Liver (tissue), 10 donors: ENCODE measurements at places on chromosomes 7 and 10. TPM values are rescaled to one million over a fixed set of nuclear protein-coding genes. Genes with fewer than 3 reads are reported as not detected.

DNA sequence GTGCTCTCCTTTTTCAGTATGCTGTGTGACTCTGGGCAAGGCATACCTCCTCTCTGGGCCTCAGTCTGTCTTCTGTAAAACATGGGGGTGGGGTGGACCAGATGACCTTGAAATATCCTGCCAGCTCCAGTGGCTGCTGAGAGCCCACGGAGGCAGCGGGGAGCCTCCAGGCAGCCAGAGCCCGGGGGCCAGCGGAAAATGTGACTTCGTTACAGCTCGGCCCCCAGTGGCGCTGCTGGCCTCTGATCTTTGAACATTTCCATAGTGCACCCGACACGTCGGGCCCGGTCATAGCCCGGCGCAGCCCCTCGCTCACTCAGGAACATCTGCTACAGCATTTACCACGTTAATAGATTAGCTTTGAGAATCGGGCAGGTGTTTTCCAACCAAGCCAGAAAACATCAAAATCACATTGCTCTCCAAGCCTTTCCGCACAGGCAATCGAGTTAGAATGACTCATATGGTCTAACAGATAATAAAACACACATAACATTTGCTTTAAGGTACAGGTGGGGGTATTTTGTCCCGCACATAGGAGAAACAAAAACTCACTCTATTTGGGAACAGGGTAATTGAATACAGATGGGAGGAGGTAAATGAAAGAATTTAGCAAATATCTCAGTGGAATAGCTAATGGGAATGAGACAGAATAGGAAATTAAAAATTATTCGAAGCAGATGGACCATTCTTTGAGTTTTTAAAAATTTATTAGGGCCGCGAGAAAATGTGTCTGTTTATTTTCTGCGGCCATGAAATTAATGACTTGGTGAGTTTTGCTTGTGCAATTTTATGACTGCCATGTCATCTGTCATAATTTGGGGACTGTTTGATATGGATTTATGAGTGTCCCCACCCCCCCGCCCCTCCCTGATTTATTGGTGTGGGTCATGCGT, 26.3 kb upstream of the COMTD1 start:
- H3K4me3 ChIP-seq, result no peak overlapping the region
- DNase-seq, result no peak
- H3K36me3 ChIP-seq, result no peaks in the 10 kb centered on the region
- H3K27me3 ChIP-seq, result no peaks in the 10 kb centered on the region
- no peaks in the 10 kb centered on the region for H3K4me1 ChIP-seq

Gene CDC14C
- not detected for polyA plus RNA-seq

DNA sequence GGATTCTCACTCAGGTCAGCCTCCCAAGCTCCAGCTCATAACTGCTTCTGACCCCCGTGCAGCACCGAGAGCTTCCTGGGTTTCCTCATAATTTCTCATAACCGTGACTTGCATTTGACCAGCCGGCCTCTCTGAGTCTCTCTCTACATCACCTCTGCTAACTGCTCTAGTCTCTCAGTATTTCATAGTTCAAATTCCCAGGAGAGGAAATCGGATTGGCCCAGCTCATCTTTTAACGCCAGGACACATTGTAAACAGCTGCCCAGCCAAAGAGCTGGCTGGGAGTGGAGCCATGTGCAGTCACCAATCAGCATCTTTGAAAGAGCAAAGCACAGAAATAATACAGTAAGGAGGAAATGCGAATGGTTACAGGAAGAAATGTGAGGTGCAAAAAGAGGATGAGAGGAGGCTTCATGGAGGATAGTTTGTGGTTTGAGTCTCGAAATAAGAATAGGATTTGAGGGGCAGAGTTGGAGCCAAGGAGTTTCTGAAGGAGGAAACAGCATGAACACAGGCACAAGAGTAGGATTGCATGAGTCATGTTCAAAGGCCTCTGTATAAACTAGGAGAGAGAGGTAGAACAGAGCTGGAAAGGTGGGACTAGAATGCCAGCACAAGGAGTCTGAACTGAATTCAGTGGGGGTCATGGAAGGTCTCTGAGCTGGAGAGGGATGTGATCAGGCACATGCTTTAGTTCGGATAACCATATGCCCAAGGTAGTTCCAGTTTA, 15.2 kb upstream of the LBX1 start:
- H3K27me3 ChIP-seq, result peaks cover 6% of the 10 kb centered on the region
- H3K36me3 ChIP-seq, result no peaks in the 10 kb centered on the region
- DNase-seq, result no peak
- H3K4me1 ChIP-seq, result no peaks in the 10 kb centered on the region
- no peak overlapping the region for H3K4me3 ChIP-seq
- H3K27ac ChIP-seq, result no peak overlapping the region

GRCh38 chr7:119826547-119826946, 446.4 kb upstream of the KCND2 start:
- no peak for DNase-seq
- no peak overlapping the region for H3K27ac ChIP-seq
- no peaks in the 10 kb centered on the region for H3K4me1 ChIP-seq
- no peaks in the 10 kb centered on the region for H3K27me3 ChIP-seq
- no peaks in the 10 kb centered on the region for H3K36me3 ChIP-seq

Gene ZNF518A
- 1.8 TPM for polyA plus RNA-seq

Gene RNF32
- 0.72 TPM for polyA plus RNA-seq

- H3K27me3 ChIP-seq, result no peaks in the 10 kb centered on the region
- H3K27ac ChIP-seq, result no peak overlapping the region
- H3K36me3 ChIP-seq, result no peaks in the 10 kb centered on the region
- H3K4me3 ChIP-seq, result no peak overlapping the region
- no peaks in the 10 kb centered on the region for H3K4me1 ChIP-seq
These were observed 155.8 kb downstream of the MLLT10 start for GRCh38 chr10:21689881-21690280.

DNA sequence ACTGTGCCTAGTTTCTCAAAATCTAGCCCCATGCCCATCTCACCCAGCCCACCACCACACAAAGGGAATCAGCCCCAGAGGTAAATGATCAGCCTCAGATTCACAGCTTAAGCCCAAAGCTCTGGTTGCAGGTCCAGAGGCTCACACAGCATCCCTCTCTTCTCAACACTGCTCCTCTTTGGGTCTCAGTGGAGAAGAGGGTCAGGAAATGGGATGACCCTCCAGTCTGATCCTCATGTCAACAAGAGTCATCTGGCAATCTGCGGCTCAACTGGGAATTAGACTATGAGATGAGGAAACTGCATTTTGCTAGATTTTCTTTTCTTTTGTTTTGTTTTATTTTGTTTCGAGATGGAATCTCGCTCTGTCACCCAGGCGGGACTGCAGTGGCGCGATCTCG, 126.2 kb upstream of the PDLIM1 start:
- H3K4me1 ChIP-seq, result no peaks in the 10 kb centered on the region
- no peaks in the 10 kb centered on the region for H3K27me3 ChIP-seq
- peaks cover 32% of the 10 kb centered on the region for H3K36me3 ChIP-seq
- H3K27ac ChIP-seq, result no peak overlapping the region
- H3K4me3 ChIP-seq, result no peak overlapping the region

Gene POLR2J2
- polyA plus RNA-seq, result 6.3 TPM

DNA sequence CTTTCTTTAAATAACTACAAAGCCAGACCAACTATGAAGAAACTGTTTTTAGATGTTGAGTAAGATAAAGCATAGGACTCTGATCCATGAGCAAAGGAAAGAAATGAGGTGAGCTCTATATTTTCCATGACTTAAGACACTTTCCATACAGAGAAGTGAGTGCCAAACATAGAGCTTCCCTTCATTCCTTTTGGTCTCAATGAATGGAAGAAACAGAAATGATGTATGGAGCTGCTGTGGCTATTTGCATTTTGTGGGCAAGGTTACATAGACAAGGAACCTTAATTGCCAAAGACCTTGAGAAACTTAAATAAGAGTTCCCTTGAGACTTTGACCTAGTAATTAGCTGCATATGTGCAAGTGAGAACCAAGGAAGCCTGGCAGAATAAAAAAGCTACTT, 1152.2 kb downstream of the XPNPEP1 start:
- H3K27ac ChIP-seq, result no peak overlapping the region
- no peak for DNase-seq
- H3K36me3 ChIP-seq, result no peaks in the 10 kb centered on the region
- H3K4me1 ChIP-seq, result no peaks in the 10 kb centered on the region

Gene STEAP4
- polyA plus RNA-seq, result 16.9 TPM

DNA sequence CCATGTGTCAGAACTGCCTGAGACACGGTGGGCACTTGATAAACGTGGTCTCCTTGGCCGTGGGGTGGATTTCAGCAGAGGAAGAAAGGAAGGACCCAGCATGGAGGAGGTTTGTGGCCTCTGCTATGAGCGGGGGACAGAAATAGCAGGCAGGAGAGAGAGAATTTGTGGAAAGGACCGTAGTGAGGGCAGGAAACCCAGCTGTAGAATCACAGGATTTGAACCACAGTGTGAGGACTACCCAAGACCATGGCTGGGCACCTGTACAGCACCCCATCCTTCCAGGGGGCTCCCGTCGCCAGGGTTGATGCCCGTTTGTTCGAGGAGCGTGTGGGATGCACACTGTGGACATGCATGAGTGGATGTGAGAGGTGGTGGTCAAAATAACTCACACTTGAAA, 183.4 kb downstream of the PTPN20 start:
- no peaks in the 10 kb centered on the region for H3K36me3 ChIP-seq
- no peak overlapping the region for H3K4me3 ChIP-seq
- DNase-seq, result no peak

- DNase-seq, result no peak
- H3K27me3 ChIP-seq, result no peaks in the 10 kb centered on the region
- H3K4me3 ChIP-seq, result no peak overlapping the region
- H3K27ac ChIP-seq, result no peak overlapping the region
- H3K36me3 ChIP-seq, result no peaks in the 10 kb centered on the region
These were observed 33.8 kb upstream of the NANOS1 start for GRCh38 chr10:118995739-118996138.

Gene MLXIPL
- polyA plus RNA-seq, result 148 TPM

Gene ASB15
- not detected for polyA plus RNA-seq
